ENCODE measurements at places on chromosomes 2 and 18.
A peak's percentile ranks its signal among the peaks of the same experiment; 100 is the strongest.

DNA sequence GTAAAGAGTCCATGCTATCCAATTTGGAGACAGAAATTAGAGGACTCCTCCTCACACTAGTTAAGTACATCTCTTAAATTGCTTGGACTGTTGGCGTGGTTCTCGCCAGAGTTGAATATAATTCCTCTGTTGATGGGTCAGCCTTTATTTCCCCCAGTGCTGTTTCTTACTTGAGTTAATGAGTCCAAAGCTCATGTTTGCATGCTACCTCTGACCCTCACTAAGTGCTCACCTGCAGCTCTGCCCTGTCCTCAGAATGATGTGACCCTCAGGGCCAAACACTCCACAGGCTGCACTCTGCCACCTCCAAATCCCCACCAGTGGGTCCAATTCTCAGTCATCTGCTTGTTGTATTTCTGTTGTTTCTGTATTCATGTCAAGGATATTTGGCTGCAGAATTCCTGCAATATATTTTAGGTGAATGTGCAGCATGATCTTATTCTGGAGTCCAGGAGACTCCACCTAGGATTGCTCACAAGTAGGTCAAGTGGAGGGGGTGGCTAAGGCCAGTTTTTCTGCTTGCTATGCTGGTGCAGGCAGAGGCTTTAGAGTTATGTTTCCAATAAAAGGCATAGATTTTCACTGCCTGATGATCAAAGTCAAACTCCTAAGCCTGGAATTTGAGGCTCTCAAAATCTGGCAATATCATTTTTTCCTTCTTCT, 37.8 kb downstream of the RDH14 start:
- DNase-seq: no peak

GRCh38 chr2:137051778-137052398, 286.5 kb downstream of the THSD7B start:
- no peak for DNase-seq

- DNase-seq: no peak
Measured at GRCh38 chr2:119758881-119759450, 756 bp upstream of the PTPN4 start.

GRCh38 chr2:63344575-63345284, 243.5 kb downstream of the WDPCP start:
- DNase-seq: no peak

DNA sequence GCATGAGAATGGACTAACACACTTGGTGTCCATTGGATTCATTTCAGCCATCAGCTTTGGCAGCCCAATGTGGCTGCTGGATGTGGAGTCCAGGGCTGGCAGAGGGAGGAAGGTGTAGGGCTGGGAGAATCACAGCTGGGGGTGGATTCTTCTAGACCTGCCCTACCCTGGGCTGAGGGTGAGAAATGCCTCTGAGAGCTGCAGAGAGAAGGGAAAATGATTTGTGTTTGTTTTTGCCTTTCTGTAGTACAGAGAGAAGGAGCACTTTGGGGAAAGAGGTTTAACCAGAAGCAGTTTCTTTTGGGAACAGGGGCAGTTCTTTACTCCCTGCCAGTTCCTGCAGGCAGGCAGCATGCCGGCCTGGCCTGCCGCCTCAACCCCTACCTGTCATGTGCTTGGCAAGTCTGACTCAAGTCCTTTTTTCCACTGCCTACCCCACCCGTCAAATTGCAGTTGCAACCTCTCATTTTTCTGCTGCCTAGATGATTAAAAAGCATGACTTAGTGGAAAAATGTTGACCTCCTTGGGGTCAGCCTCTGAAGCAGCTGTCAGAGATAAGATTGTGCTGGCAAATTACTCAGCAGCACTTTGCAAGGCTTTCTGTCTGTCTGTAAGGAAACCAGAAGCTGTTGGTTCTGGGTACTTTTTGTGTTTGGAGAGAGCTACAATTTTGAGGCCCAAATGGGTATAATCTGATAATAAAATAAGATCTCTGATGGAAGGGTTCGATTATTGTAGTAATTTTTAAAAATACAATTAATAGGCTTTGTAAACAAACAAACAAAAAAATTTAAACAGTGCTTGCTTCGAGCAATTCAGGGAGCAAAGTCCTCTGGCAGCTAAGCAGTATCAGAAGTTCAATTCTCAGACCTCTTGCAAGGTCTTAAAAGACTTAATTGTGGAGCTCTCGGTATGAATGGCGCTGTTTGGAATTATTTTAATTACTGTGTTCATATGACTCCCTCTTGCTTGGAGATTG, 21.7 kb downstream of the LBH start:
- DNase-seq: peak; percentile 41

DNA sequence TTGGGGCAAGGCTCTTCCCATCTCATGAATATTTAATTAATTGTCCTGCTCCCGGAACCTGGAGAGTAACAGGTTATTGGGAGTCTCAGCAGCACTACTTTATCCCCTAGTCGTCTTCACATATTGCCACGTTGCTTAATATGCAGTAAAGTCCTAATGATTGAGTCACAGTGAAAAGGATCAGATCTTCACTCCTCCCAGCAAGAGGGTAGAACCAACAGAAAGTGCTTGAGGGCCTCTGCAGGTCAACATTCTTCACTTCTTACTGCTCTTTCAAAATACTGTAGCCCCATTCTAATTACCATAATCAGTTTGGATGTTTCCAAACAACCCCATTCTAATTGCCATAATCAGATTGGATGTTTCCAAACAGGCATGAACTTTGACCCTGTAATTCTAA, 801.0 kb downstream of the LRRTM4 start:
- DNase-seq: no peak

GRCh38 chr2:189060096-189060642, 86.0 kb downstream of the COL3A1 start:
- DNase-seq: no peak

- DNase-seq: peak; percentile 34
Measured at GRCh38 chr2:218074031-218074430, 5.0 kb downstream of the RUFY4 start.

DNA sequence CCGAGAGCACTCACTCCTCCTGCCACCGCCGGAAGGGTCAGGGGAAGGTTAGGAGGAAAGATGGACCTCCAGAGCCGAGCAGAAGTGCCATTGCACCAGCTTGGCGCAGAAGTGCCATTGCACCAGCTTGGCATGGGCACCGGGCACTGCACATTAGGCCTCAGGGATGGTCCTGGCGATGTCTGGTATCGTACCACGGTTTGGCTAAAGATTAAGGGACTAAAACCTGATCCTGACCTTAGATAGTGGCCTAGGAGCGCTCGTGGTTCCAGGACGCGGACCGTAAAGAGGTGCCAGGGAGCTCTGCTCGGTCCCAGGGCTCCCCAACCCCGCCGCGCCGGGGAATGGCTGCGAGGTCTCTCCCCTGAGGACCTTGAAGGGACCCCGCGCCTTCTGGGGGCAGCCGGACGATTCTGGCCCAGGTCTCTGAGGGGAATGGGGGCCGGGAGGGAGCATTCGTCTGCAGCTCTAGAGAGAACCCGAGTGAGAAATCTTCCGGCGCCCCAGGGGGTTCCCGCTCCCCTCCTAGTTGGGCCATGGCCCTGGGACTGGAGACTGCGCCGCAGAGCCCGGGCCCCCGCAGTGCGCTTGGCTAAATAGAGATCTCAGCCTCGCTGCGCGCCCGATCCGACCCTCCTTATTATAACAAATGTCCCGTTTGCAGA, 1.8 kb downstream of the PAX8 start:
- DNase-seq: no peak

DNA sequence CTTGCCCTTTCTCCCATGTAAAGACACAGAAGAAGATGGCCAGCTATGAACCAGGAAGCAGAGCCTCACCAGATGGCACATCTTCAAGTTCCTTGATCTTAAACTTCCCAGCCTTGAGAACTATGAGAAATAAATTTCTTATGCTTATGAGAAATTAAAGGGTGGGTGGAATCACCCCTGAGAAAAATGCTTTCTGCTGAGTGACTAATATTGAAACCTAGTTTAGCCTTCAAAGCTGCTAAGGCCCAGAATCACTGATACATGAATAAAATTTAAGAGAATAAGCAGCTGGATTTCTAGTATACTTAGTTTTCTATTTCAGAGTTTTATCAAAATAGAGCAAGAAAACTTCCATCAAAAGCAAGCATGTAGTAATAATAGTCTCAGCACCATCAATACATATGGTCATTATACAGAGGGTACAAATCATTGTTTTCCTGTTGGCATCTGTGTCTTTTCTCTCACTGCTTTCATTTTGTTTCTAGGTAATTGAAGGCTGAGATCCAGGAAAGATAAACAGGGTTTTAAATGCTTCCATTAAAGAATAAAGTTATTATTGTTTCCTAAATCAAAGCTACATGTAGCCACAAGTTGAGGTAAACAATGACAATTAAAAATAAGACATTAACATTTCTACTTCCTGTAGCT, 53.3 kb upstream of the COL5A2 start:
- no peak for DNase-seq

DNA sequence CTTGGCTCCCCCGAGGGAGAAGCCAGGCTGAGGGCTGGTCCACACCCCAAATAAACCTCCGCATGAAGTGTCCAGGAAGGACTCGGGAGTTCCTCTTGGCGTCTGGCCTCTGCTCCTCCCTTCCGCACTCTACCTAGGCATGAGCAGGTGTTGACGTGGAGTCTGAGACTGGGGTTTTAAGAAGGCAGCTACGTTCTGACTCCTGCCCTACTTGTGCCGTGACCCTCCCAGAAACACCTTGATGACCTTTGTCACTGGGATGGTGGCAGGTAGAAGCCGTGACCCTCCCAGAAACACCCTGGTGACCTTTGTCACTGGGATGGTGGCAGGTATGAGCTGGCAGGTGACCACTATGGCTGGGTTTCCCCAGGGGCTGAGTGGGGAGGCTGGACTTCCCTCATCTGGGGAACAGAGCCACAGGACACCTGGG, 54.8 kb downstream of the HS6ST1 start:
- no peak for DNase-seq

GRCh38 chr2:84038866-84039265, 420.2 kb downstream of the SUCLG1 start:
- no peak for DNase-seq

DNA sequence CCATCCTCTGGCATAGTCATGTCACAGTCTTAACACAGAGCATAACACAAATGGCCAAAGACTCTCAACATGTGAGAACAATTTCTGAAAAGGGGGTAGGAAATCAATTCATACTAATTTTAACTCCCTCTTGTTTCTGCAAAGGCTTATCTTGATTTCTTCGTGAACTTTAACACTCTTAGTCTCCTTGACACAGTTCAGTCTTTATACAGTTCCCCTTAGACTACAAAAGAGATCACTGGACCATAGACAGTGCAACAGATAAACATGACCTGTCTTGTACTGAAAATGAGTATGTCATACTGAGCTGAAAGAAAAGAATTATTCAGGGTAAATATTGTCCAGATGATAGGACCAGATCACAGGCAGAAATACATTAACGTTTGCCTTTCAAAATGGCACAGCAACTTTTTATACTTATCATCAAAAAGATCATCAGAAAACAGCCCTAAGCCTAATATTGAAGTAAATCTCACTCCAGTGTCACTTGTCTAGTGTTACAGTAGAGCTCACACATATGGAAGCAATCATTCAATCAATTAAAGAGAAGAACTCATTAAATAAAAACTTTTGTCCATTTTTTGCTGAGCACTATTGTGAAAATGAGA, 56.4 kb upstream of the VRK2 start:
- no peak for DNase-seq

DNA sequence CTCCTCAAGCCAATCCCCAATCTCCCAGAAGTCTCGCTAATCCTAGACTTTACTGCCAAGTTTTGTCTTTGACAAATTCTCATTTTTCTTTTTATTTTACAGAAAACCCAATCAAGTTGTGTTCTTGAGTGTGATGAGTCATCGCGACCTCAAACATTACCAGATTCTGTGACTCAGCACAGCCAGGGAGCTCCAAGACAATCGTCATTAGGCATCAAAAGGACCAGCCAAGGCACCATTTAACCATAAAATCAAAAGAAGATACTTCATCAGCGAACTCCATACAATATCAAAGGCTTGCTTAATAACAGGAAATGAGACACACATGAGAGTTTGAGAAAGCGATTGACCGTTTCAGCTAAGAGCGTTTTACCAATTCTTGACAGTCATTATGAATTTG, 146.2 kb upstream of the AGAP1 start:
- no peak for DNase-seq

DNA sequence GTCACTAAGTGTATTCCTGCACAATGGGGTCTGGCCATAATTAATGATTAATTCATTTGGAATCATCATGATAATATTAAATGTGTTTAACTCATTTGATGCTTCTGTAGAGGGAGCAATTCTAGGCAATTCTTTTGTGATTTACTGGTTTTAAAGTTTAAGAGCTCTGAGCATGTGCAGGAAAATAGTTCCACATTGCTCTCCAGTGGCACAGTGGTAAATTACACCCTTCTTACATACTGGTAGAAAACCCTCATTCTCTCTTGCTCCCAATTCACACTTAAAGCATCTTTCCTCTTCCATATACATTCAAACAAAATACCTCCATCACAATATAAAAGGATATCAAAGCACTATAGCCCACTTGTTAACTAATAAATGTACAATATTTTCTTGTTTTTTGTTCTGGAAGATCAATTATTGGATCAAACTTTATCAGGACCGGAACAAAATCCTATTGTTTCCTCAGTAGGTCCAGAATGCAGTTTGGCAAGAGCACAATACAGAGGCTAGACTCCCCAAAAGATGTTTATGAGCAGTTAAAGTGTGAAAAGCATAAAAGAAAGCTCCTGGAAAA, 844.3 kb downstream of the MBD2 start:
- DNase-seq: no peak

GRCh38 chr18:32429402-32429801, 41.3 kb downstream of the GAREM1 start:
- no peak for DNase-seq

- peak; percentile 55 for DNase-seq
Measured at GRCh38 chr2:121080013-121080772, 204.8 kb downstream of the TFCP2L1 start.

DNA sequence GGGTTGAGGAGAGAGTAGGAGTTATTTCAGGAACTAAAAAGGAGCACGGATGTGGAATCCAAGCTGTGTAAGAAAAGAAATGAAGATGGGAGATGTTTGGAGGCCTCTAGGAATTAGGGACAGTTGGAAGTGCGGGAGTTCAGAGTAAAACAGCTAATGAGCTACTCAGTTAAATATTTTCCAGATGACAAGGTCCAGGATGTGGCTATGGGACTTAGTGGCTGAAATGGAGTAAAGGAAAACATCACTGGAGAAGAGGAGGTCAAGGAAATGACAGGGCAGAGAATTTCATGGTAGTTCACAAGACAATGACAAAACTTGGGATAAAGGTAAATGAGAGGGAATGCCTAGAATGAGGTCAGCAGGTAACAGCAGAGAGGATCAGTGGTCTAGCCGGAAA, 13.0 kb downstream of the GPR155 start:
- no peak for DNase-seq

GRCh38 chr18:9048808-9049494, 53.5 kb upstream of the NDUFV2 start:
- DNase-seq: no peak

GRCh38 chr18:76875390-76876325, 53.3 kb downstream of the ZNF236 start:
- peak; percentile 63 for DNase-seq

GRCh38 chr18:76859474-76860339, 37.4 kb downstream of the ZNF236 start:
- peak; percentile 56 for DNase-seq

DNA sequence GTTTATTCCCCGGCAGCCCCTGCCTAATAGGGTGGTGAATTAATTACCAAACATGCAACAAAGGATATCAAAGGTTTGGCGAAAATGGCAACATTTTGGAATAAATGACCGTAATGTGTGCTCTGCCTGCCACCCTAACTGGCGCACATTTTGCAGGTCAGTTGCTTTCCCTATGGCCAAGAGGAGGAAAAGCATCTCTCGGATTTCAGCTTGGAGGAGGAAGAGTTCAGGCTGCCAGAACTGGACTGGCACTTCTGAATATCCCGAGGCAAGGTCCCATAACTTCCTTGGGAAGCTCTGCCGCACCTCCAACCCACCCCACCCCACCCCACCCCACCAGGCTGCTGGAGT, 37.1 kb downstream of the SLC25A52 start:
- DNase-seq: no peak
